ENCODE measurements at places on chromosomes 3 and 15. TPM values are rescaled to one million over a fixed set of nuclear protein-coding genes. Genes with fewer than 3 reads are reported as not detected.

The SLC28A2 gene
- not detected for total RNA-seq

The XIRP1 gene
- not detected for total RNA-seq

DNA sequence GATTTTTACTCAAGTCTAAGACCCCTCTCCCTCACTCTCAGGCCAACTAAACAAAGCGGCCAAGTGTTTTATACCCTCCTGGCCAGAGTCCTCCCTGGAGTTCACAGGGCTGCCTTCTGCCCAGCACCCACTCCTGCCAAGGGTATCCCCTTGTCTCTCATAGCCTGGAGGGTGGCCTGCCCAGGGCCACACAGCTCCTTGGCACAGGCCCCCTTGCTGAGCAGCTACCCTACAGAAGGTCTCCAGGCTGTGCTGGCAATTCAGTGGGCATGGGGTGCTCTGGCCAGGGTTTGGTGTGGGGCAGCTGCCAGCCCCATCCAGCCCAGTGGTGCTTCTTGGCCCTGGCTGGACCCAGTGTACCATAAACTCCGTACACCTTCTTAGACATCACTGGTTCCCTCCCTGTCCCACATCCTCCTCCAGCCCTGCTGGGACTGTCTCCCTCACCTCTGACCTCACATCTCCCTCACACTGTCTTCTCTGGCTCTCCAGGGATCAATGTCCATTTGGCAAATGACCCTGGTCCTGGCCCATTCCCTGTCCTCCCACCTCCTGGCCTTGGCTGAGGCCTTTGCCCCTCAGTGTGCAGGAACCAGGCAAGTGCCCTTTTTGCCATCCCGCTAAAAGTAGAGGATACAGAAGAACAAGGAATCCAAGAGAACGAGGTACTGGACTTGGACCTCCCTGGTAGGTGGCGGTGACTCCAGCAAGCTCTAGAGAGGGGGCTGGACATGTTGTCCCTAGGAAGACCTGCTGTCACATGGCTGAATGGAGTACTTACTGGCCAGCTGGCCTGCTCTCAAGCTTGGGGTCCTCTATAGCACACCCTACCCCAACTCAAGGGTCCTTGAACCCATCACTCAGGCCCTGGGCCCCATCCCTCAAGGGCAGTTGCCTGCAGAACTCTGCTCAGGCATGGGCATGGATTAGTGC lies 50.0 kb upstream of the TRPM1 start:
- no peaks in the 10 kb centered on the region for H3K4me1 ChIP-seq
- DNase-seq, result no peak
- H3K36me3 ChIP-seq, result no peaks in the 10 kb centered on the region
- no peak overlapping the region for H3K4me3 ChIP-seq

DNA sequence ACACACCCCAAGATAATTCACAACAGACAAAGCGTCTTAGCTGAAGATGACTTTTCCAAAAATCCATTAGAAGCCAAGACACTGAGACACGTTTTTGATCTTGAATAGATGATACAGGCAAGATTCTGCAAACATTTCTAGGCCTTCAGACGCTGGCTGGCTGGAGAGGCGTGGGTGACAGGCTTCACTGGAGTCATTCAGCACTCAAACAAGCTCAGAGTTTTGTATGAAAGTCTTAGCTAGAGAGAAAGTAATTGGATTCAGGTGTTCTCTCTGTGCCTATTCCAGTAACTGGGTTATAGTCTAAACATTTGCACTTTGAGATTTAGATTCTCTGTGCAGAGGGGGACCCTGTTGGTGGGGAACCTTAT lies 147.7 kb upstream of the BHLHE40 start:
- H3K36me3 ChIP-seq, result no peaks in the 10 kb centered on the region
- no peaks in the 10 kb centered on the region for H3K4me1 ChIP-seq

The RTP1 gene
- not detected for total RNA-seq

DNA sequence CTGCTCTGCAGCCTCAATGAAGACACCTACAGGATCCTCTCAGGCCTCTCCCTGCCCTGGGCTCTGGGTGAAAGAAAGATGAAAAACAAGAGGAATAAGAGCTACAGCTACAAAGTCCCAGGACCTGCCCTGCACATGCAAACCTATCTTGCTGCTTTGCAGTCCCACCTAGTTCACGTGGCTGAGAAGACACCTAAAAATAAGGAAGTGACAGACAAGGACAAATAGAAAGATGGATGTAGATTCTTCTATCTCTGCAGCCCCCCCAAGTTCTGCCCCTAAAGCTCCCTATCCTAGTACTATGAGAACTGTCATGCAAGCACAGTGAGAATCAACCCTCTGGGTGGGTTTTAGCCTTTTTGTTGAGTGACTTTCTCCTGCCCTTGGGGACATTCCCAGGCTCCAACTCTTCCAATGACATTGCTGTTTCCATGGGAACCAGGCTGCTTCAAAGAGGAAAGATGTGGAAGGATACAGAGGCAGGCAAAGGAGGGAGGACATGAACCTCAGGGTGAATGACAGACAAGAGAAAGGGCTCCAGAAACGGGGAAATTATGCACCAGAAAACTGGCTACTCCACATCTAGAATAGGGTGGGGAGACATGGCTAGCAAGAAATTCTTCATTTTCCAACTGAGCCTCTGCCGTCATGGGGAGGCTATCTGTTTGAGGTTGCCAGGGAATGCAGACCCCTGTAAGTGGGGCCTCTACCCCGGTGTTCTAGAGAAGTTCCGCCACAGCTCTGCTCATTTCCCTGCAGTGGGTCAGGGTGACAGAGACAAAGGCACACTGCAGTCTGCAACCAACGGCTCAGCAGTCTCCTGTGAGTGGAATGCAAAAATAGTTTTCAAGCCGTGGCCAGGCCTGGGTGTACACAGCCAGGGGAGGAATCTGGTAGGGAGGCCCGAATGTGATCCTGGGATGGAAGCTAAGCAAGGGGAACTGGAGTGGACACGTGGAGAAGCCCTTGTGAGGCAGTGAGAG lies 5.2 kb downstream of the CSPG5 start:
- peaks cover 7% of the 10 kb centered on the region for H3K4me1 ChIP-seq
- H3K4me3 ChIP-seq, result no peak overlapping the region
- no peak for DNase-seq
- no peak overlapping the region for H3K27ac ChIP-seq
- no peaks in the 10 kb centered on the region for H3K27me3 ChIP-seq
- H3K36me3 ChIP-seq, result no peaks in the 10 kb centered on the region

GRCh38 chr3:49805367-49805782 lies 2.3 kb downstream of the INKA1 start:
- no peak overlapping the region for H3K4me3 ChIP-seq
- peak; percentile 74 for DNase-seq
- H3K4me1 ChIP-seq, result peaks cover 45% of the 10 kb centered on the region

DNA sequence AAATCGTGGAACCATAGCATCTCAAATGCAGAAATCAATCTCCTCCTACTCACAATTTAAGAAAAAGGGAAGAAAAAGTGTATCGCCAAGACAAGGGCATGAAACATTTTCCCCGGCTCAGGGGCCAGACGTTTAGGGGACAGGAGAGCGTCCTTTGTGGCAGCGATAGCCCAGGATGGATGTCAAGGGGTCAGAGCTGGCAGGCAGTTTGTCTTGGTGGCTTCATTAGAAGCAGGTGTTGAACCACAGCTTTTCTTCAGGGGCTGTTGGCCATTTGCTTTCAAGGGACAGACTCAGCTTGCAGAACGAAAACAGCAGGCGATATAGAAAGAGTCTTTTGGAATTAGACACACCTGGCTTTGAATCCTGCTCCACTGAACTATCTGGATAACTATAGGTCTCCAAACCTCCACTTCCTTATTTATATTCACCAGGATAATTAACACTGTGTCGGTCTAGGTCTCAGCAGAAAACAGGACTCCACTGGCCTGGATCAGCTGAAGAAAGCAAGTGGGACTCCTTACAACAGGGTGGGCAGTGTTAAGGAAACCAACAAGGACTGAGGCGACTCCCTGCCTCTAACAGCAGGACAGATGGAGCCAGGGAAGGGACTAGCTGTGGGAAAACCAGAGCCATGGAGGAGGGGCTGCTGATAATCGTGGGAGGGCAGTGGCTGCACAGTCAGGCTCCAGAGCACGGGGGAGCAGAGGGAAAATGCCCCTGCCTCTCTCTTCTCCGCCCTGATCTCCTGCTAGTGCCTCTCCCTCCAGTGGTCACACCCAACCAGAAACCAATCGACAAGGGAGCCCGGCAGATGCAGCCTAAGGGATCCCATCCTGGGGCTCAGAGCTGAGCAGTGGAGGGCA lies 123.6 kb downstream of the LIPC start:
- H3K36me3 ChIP-seq, result no peaks in the 10 kb centered on the region
- H3K4me3 ChIP-seq, result no peak overlapping the region

The BMF gene
- total RNA-seq, result 7.1 TPM

- H3K27ac ChIP-seq, result no peak overlapping the region
- H3K27me3 ChIP-seq, result no peaks in the 10 kb centered on the region
- H3K4me1 ChIP-seq, result no peaks in the 10 kb centered on the region
- no peak for DNase-seq
Measured at GRCh38 chr3:1611824-1612223, 486.8 kb upstream of the CNTN4 start.

GRCh38 chr3:171346019-171346418 lies 114.2 kb downstream of the TNIK start:
- peaks cover 15% of the 10 kb centered on the region for H3K4me1 ChIP-seq
- no peaks in the 10 kb centered on the region for H3K27me3 ChIP-seq
- no peak overlapping the region for H3K27ac ChIP-seq
- no peak for DNase-seq

DNA sequence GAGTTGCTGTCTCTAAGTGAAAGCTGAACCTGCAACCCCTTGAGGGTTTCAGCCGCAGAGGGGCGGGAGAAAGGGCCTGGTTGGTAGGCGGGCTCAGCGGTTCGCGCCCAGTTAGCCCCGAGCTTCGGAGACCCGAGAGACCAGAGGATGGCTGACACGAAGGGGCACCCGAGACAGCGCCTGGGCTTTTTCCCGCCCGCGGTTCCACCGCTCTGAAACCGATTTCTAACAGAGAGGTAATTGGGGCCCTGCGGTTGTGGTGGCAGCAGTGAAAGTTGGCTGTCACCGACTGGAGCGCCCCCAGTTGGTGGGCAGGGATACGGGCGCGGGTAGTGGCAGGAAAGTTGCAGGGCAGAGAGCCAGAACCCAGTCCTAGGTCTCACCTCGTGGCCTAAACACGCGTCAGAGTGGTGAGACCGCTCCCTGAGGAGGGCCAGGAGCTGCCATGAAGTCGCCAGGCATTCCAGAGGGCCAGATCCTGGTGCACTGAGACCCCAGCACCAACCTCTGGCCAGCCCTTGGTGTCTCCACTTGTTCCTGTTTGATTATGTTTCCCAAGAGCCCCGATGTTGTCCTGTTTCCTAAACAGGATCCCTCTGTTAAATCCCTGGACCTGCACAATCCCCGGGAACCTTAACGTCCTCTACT lies 625 bp upstream of the ELL3 start:
- DNase-seq, result peak; percentile 91
- H3K27ac ChIP-seq, result peak overlapping the region; percentile 91
- peak overlapping the region; percentile 58 for H3K4me3 ChIP-seq
- H3K36me3 ChIP-seq, result peaks cover 18% of the 10 kb centered on the region

- no peaks in the 10 kb centered on the region for H3K27me3 ChIP-seq
- no peak for DNase-seq
- H3K36me3 ChIP-seq, result no peaks in the 10 kb centered on the region
Measured at GRCh38 chr15:87816016-87816415, 440.5 kb downstream of the NTRK3 start.

The VGLL3 gene
- 2.4 TPM for total RNA-seq

DNA sequence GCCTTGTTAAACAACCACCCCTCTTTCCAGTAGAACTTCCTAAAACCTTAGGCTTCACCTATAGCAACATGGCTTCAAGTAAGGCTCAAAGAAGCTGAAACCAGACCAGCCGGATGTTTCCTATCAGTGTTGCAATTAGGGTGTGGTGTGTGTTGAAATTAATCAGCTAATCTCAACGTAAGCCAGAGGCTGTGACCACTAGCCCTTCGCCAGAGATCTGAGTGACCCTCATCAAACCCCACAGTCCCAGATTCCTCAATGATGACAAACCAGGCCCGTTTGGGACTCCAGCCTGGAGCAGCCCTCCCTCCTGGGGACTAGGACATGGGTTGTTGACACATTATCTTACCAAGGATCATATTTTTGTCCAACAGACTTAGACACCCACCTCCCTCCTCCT lies 27.3 kb downstream of the CYP11A1 start:
- H3K27me3 ChIP-seq, result no peaks in the 10 kb centered on the region
- DNase-seq, result no peak
- H3K4me3 ChIP-seq, result no peak overlapping the region
- H3K27ac ChIP-seq, result peak overlapping the region; percentile 35
- peaks cover 24% of the 10 kb centered on the region for H3K36me3 ChIP-seq

- DNase-seq, result peak; percentile 81
- H3K4me1 ChIP-seq, result peaks cover 24% of the 10 kb centered on the region
- peak within 1 kb of the TSS; percentile 61 for H3K4me3 ChIP-seq
- H3K27me3 ChIP-seq, result no peaks in the 10 kb centered on the region
Measured at GRCh38 chr3:184186184-184186901, at the start of gene ABCF3. Gene ABCF3, plus strand, starts transcription at chr3:184186199. Its CDS starts 9 bp downstream, at chr3:184186208.

GRCh38 chr3:185582236-185582635 lies 3.9 kb upstream of the SENP2 start:
- no peaks in the 10 kb centered on the region for H3K36me3 ChIP-seq
- H3K27me3 ChIP-seq, result no peaks in the 10 kb centered on the region
- H3K27ac ChIP-seq, result no peak overlapping the region
- H3K4me1 ChIP-seq, result peaks cover 11% of the 10 kb centered on the region
- H3K4me3 ChIP-seq, result no peak overlapping the region

The SUSD5 gene
- total RNA-seq, result 0.81 TPM

GRCh38 chr15:55327387-55327786 lies 8.4 kb downstream of the PIGB start:
- H3K4me1 ChIP-seq, result no peaks in the 10 kb centered on the region
- no peaks in the 10 kb centered on the region for H3K27me3 ChIP-seq
- no peak for DNase-seq
- no peaks in the 10 kb centered on the region for H3K36me3 ChIP-seq
- no peak overlapping the region for H3K27ac ChIP-seq

DNA sequence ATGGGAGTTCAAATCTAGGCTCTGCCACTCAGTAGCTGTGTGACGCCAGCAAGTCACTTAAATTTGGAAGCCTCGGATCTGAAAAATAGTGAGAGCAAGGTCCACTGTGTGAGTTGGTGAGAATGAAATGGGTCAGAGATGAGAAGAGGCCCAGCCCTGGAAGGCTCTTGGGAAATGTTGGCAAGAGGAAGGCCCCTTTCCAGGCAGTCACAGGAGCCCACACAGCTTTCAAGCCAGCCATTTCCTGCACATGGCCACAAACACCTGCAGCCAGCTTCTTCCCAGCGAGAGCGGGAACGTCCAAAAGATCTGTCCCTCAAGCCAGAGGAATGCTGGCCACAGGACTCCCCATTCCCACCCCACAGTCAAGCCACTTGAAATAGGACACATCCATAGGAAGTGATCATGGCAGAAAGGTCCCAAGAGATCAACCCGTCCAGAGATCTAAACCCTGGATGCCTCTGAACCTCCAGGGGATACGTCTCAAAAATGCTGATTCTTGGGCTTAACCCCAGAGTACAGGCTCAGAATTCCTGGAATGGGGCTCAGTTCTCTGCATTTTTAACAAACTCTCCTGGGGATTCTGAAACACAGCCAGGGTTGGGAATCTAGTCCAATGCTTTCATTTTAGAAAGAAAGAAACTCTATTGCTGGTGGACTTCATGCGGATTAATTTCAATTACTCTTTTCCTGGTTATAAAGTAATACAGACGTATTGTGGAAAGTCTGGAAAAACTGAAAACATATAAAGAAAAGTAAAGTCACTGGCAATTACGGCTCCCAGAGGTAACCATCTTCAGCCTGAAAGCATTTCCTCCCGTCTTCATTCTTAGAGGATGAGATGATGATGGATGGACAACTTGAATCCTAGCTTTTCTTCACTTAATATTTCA lies 35.9 kb downstream of the NTRK3 start:
- H3K36me3 ChIP-seq, result no peaks in the 10 kb centered on the region
- no peak for DNase-seq
- H3K4me1 ChIP-seq, result no peaks in the 10 kb centered on the region
- no peak overlapping the region for H3K4me3 ChIP-seq
- H3K27me3 ChIP-seq, result no peaks in the 10 kb centered on the region
- H3K27ac ChIP-seq, result no peak overlapping the region

The PPP1R14D gene
- not detected for total RNA-seq

GRCh38 chr15:101206176-101206591 lies 45.7 kb downstream of the CHSY1 start:
- peaks cover 91% of the 10 kb centered on the region for H3K4me1 ChIP-seq
- no peaks in the 10 kb centered on the region for H3K36me3 ChIP-seq
- peak overlapping the region; percentile 89 for H3K27ac ChIP-seq
